ENCODE measurements at places on chromosomes 3 and 15. TPM values are rescaled to one million over a fixed set of nuclear protein-coding genes. Genes with fewer than 3 reads are reported as not detected.

Gene SLC27A2
- not detected for total RNA-seq

Gene IL17RD
- total RNA-seq: 3.4 TPM

Gene HGD
- 19.2 TPM for total RNA-seq

Gene SEMA6D
- total RNA-seq: 4.0 TPM

Gene SLC28A1
- not detected for total RNA-seq

Gene TM4SF18
- 6.2 TPM for total RNA-seq

Gene ZMYND10
- total RNA-seq: not detected

Gene DLEC1
- total RNA-seq: 0.11 TPM

Gene CSK
- 31.0 TPM for total RNA-seq

GRCh38 chr3:182050932-182051331 is 339.2 kb downstream of the SOX2 start:
- DNase-seq: no peak

GRCh38 chr3:151434151-151434890 is 26.5 kb downstream of the IGSF10 start:
- no peak for DNase-seq

DNA sequence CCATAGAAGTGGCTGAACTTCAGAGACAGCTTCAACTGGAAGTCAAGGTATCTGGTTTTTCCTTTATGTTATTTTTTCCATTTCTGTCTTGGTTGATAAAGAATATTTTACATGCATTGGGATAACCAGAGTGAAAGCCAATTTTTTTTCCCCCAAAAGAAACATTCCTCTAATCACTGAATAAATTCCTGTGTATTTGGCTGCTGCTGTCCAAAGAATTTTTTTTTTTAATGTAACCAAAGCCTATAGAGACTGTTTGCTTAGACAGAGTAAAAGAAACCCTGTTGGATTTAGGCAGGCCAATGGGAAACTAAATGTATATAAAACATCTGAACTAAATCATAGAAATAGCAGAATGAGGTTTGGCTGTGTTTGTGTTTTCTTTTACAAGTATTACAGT is 75.2 kb downstream of the CGNL1 start:
- DNase-seq: no peak

GRCh38 chr3:183375337-183375736 is 53.1 kb downstream of the MCF2L2 start:
- DNase-seq: no peak

DNA sequence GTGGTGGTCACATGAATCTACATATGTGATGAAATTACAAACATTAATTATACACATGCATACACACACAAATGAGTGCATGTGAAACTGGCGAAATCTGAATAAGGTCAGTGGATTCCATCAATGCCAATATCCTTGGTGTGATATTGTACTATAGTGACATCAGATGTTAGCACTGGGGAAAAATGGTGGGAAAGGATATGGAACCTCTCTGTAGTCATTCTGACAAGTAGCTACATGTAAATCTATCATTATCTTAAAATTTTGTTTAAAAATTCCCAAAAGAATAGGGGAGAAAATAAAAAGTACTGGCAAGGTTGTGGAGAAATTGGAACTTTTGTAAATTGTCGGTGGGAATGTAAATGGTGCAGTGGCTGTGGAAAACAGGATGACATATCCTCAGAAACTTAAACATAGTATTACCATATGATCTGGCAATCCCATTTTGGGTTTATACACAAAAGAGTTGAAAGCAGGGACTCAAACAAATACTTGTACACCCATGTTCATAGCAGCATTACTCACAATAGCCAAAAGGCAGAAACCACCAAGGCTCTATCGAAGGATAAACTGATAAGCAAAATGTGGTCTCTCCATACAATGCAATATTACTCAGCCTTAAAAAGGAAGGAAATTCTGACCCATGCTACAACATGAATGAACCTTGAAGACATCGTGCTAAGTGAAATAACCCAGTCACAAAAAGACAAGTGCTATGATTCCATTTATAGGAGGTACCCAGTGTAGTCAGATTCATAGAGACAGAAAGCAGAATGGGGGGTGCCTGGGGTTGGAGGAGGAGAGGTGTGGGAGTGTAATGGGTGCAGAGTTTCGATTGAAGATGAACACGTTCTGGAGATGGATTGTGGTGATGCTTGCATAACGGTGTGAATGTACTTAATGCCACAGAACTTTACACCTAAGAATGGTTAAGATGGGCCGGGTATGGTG is 25.3 kb upstream of the HRH1 start:
- DNase-seq: no peak

- DNase-seq: no peak
These were observed 177.3 kb downstream of the CDIN1 start for GRCh38 chr15:36756707-36757106.

GRCh38 chr3:18111796-18112232 is 313.3 kb downstream of the SATB1 start:
- no peak for DNase-seq

DNA sequence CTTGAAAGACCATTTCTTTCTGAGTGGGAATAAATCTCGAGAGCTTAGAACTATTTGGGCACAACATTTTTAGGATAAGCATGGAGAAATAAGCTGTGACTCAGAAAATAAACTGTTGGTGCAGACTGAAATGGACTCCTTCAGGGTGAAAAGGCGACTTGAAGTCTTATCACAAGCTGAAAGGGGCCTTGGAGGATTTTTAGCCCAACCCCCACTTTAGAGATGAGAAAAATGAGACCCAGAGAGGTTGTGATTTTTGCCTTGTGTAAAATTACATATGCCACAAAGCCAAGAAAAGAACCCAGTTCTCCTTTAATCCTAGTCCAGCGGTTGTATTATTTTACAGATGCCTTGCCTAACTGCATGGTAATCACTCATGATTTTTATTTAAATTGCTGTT is 1.5 kb downstream of the ATP1B3 start:
- no peak for DNase-seq

- no peak for DNase-seq
These were observed 151.6 kb downstream of the SERPINI1 start for GRCh38 chr3:167887096-167887495.

DNA sequence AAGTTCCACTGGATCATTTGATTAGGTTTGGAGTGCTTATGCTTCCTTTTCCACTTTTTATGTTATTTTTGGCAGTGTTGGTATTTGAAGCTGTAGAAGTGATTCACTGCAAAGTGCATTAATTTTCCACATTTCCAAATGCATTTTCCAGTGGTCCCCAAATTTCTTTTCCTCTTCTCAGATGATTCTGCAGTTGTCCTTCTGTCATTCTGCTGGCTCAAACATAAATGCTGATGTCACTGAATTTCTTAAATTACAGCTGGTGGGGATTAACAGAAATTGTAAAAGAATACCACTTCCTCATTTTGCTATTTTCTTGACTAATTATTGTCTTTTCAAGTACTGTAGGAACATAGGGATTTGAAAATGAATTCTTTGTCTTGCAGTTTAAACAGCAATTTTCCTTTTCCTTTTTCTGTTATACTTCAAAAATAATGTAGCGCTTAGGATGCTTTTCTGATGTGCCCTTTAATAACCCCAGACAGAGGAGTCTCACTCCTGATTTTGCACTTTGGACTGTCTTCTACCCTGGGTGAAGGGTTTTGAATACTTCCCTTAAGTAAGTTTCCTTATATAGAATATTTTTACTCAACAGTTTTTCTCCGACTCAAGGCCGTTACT is 25.0 kb downstream of the MITF start:
- no peak for DNase-seq

GRCh38 chr15:72492733-72493132 is 18.6 kb downstream of the ARIH1 start:
- no peak for DNase-seq

DNA sequence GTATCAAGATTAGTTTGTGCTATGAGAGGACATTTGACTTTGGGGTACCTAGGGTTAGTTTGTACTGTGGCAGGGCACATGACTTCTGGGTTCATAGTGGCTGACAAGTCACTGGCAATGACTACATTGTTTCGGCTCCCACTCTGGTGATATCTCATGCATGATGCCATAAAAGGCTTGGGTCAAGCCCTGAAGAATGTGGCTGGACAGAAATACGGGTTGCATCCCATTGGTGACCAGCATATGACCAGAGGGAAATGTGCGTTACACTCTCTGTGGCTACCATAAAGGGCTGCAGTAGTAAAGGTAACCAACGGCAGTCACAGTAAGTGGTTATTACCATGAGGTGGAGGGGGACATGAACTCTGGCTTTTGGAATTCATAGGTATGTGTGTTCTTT is 18.4 kb downstream of the THOC7 start:
- no peak for DNase-seq

DNA sequence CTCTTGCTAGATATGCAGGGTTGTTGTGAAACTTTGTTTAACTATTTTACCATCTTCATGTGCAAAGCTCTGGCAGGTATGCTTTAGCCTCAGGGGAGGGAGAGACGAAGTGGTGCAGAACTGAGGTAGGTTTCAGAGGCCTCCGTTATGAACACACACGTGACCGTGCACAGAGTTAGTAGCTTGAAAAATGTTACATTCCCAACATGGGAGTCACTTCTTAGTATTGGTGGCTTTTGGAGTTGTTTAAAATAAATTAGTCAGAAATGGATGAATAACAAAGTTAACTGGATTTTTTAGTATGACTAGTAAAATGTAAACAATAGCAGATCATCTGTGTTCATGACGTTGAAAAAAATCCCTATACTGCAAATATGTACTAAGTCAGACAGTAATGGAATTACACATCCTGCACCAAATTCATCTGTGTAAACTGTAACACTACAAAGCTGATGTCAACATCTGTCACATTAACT is 279.6 kb downstream of the KLF13 start:
- no peak for DNase-seq

DNA sequence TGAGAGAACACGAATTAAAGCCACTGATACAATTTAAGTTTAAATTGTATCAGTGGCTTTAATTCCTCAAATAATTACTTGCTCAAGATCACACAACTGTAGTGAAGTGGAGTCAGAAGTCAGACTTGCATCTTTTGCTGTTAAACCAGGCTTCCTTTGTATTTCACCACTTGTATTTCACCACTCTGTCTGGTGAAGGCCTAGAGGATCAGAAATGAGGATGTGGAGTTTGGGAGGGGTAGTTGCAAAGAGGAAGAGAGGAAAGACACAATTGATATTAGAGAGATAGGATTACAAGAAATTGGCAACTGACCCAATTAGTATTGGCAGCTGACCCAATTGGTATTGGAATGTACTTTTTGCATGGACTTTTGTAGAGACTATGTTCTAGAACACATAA is 288.1 kb upstream of the GPR149 start:
- no peak for DNase-seq

DNA sequence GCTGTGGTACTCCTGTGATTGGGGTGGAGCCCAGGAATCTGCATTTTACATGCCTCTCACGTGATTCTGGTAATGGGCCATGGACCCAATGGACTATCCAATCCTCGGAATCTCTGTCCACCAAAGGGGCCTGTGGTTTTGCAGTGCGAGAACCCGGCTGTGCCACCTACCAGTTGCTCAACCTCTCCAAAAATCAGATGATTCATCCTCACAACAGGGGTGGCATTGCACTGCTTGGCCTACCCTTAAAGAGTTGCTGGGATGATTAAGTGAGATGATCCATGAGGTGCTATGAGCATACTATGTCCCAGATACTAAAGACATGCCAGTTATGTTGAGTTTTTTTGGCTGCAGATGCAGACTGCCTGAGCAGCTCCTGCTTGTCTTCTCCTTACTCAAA is 5.1 kb downstream of the ANP32A start:
- no peak for DNase-seq

- no peak for DNase-seq
These were observed 226.7 kb upstream of the ALCAM start for GRCh38 chr3:105139881-105140560.

DNA sequence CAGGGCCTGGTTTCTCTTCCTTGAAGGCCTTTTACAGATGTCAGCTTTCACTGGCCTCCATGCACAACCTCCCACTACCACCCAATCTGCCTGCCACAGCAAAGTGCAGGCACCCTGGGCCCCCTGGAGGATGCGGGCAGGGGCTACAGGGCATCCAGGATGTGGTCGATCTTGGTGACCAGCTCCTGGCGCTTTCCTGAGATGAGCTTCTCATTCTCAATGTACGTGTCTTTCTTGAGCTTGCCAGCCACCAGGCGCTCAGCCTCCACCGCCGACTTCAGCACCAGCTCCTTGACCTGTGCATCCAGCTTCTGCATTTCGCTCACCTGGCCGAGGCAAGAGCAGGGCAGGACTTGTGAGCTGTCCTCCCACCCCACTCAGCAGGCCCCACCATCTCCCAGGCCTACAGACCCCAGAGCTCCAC is 30.3 kb downstream of the RPN1 start:
- no peak for DNase-seq

GRCh38 chr3:63862804-63863149 is 828 bp downstream of the THOC7 start:
- no peak for DNase-seq

DNA sequence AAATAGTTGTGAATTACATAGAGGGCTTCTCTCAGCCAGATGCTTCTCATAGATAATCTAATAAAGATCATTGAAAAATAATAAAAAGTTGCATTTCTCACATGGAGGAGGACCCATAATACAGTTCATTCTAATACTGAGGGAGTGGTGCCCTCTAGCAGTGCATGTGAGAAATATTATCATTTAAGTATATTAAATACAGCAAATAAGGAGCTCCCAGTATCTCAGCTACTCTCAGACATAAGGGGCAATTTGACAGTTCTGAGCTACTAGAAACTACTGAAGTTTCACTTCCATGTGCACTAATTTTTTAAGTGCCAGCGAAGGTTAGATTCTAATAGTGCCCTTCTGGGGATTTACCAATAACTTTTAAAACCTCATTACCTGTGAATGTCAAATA is 188.3 kb downstream of the IL5RA start:
- no peak for DNase-seq

GRCh38 chr3:183800243-183800863 is 25.0 kb downstream of the MAP6D1 start:
- no peak for DNase-seq

DNA sequence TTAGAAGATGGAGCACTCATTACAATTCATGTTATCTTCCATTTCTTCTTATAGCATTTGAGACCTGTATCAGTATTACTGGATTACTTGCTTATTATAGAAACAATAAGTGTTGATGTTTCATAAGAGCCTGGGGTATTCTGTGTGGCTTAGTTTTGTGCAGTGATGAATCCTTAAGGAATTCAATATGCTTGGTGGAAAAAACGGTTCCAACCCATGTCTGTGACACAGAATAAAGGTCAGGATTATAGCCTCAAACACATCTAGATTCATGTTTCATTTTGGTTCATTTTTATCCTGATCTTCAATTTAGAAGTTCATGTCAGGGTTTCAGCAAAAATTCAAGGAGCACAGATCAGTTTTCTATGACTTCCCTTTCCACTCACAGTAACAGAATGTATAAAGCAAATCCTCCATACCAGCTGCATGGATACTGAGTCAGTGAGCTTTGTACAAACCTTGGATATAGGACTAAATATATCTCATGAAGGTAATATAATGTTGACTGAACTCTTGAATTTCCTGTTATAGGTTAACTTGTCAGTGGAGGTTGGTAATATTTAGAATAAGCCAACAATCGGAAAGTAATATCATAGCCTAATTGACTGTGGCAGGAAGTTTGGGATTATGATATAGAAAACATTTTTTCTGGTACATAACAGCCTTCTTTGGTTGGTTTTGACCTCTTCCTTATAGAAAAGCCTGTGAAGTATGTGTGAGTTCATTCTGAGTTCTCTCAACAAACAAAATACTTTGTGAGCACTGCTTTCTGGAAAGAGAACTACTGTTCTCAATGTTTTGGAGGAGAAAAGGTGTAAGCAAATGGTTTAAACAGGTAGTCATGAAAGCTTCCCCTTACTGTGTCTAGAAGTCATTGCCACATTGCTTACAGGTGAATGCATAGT is 218.2 kb upstream of the TPM1 start:
- no peak for DNase-seq
